ENCODE measurements at places on chromosomes 6 and 20.

DNA sequence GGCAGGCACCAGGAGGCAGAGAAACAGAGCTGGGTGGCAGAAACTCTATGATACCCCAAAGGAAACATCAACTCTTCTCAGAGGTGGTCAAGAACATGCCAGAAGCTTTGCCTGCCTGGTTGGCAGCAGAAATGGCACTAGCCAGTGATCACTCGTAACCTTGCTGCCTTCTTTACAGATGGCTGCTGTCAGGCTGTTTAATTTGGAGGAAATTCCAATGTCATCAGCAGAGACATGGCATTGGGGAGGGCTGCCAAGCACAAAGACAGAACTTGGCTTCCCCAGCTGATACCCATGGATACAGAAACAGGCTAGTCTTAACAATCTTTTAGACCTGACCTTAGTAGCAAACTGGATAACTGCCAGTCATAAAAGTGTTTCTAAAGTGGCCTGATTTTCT lies 153.6 kb downstream of the GMPR start:
- no peak for DNase-seq

- no peak for DNase-seq
Measured at GRCh38 chr6:1703091-1703855, 93.6 kb downstream of the FOXC1 start.

- no peak for DNase-seq
Measured at GRCh38 chr6:82208913-82209312, 38.6 kb downstream of the IBTK start.

DNA sequence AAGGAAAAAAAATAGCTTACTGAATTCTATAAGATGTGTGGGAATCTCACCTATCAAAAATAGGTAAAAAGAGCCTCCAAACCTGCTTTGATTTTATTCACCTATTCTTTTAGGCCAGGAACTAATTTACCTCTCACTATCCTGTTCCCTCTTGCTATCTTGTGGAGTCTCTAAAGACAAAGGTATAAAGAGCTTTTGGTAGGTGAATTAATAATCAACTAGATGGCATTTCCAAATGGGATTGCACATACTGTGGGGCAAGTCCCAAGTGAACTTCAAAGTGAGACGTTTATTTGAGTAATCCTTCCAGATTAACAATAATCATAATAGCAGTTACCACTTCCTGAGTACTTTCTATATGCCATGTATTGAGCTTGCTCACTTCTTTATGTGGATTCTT lies 2.8 kb downstream of the FAM8A1 start:
- no peak for DNase-seq

- no peak for DNase-seq
Measured at GRCh38 chr6:18021166-18021850, 33.9 kb upstream of the KIF13A start.

DNA sequence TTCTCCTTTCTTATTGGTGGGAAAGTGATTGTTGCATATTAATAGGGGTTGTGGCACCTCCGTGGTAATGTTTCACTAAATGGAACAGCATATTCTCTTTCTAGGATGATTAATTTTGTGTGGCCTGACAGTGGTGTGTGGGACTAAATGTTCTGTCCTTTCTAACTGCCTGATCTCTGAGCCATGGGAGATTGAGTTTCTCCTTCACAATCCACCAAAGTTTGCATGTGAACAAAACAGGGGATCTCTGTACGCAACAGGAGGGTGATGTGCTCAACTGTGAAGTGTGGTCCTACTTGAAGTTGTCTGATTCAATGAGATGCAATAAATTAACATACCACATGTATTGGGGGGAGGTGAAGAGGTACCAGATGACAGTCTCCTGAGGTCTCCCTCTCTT lies 19.3 kb downstream of the BCAS1 start:
- DNase-seq: no peak

DNA sequence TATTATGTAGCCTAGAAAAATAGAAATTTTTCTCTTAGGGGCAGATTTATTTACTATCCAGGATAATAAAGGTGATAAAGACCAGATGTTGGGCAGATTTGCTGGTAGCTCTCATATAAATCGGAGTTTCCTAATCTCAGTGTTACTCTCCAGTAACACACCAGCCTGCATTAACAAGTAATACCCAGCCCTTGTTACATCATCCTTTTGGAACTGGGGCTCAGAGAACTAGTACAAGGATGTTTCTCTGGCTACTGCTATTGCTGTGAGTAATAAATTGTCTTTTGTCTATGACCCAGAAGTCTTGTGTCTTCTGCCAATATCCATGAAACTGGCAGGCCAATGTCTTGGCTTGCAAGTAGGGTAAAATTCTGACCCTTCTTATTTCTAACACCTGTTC lies 16.8 kb downstream of the TPD52L1 start:
- DNase-seq: no peak

GRCh38 chr6:12666886-12667285 lies 49.7 kb upstream of the PHACTR1 start:
- no peak for DNase-seq
